ENCODE measurements at places on chromosomes 1 and 21.

DNA sequence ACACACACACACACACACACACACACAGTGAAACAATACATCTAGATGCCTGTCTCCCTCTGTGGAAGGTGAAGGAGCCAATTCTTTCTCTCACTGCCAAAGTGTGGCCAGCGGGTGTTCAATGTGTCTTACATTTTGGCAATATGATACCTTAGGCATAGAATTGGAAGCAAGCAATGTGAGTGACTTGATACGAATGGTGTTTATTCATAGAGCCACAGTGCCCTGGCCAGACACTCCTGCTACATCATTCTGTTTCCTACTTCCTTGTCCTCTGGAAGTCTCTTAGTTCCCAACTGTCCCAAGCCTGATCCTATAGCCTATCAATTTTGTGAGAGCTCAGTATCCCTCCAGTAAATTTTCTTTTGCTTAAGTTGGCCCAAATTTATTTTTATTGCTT lies 170.0 kb upstream of the L1TD1 start:
- no peak for DNase-seq

GRCh38 chr1:112723511-112723839 lies 8.3 kb upstream of the PPM1J start:
- DNase-seq: no peak

GRCh38 chr1:31615414-31615813 lies 2.1 kb upstream of the HCRTR1 start:
- no peak for DNase-seq

GRCh38 chr1:63326106-63326472 lies 3.7 kb downstream of the FOXD3 start:
- DNase-seq: no peak

DNA sequence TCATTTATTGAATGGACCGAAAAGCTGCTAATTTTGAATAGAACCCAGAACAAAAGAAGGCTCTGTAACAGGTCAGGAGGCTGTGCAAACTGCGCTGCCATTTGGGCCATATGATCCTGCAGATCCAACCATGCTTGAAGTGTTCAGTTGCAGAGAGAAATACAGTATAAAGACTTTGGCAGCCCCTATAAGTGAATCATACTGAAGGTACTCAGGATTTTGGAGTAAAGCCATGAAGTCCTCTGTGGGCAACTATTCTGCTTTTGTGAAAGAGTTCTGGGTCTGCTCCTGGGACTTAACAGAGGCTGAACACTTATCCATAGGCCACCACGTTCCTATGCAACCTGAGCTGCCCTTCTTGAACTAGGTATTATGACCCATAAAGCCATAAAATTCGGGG lies 1613.6 kb upstream of the PRMT6 start:
- DNase-seq: no peak

- no peak for DNase-seq
Measured at GRCh38 chr1:59761443-59761842, 53.3 kb upstream of the HOOK1 start.

Data from putamen (tissue), 1 donor.